ENCODE measurements at places on chromosomes 12 and 14.

- DNase-seq = no peak
Observed at GRCh38 chr12:3119192-3119755, 42.1 kb downstream of the TSPAN9 start.

DNA sequence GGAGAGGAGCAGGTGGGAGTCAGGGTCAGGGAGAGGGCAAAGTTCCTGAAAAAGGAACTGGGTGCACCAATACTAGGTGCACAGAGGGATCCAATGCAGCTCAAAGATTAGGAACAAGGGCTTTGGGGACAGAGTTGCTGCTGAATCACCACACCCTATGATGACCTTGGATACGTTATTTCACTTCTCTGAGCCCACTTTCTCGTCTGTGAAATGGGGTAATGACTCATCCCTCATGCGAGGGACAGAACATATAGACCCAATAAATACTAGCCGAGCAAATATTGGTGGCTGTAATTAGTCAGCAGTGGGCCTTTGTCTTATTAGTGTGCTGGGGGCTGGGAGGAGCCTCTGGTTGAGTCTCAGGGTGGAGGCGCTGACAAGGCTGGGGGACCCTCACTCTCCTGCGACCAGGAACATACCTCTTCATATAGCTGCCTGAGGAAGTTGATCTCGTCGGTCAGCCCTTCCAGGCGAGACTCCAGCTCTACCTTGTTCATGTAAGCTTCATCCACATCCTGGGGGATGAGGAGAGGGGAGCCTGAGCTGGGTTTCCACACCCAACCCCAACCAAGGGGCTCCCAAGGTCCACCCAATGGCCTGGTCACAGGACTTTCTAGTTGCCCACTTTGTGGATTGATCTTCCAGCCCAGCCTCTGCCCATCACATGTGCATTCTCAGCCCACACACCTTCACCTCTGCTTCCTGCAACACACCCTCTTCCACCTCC lies 4.5 kb downstream of the KRT8 start:
- no peak for DNase-seq

DNA sequence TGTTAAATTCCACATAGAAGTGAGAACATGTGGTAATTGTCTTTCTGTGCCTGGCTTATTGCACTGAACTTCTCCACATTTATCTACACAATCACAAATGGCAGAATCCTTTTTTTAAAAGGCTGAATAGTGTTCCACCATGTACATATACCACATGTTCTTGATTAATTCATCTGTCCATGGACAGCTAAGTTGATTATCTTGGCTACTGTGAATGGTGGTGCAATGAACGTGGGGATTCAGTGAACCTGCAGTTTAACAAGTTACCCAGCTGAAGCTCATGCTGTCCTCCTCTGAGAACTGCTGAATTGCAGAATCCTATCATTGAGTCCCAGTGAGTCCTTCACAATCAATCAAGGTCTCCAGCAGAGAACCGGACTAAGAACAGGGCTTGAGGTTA lies 74.9 kb downstream of the TBK1 start:
- DNase-seq = no peak

DNA sequence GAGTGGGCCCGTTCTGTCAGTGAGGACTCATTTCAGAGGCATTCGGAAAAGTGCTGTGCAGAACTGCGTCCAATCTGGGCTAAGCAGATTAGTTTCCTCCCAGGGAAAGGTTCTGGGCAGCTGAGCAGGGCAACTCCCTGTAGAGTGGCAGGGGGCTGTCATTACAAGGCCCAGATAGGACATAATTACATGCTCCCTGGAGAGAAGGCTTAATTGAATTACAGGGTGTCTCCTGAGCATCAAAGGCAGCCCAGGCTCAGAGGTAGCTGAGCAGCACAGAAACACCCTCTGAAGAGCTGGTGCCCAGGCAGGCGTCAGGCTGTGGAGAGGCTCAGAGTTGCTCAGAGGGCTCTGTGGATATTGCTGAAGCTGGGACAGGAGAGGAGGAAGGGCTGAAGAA lies 36.0 kb downstream of the SLC8A3 start:
- DNase-seq = no peak

- no peak for DNase-seq
Observed at GRCh38 chr14:103916636-103917262, 11.5 kb upstream of the TDRD9 start.

DNA sequence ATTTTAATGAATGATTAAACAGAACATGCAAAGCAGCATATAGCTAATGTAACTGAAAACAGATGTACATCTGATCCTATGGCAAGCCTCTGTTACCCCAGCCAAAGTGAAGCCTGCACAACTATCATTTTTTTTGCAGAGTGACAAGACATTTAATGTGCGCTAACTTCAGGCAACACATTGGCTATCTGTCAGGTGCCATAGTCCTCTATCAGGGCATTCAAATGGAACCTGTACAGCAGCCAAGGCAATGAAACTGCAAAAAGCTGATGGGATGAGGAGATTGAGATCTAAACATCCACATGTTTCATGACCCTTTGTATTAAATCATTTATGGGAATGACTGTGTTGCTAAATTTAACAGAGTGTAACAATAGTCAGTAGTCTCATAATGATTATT lies 1088.5 kb upstream of the TMEM132C start:
- no peak for DNase-seq
